Smooth muscle cell of bladder (primary cell): ENCODE measurements at places on chromosomes 6 and 20. TPM values are rescaled to one million over a fixed set of nuclear protein-coding genes. Genes with fewer than 3 reads are reported as not detected.

The NKAPL gene
- total RNA-seq: 1.8 and 2.0 TPM in 2 replicates

The NKX2-4 gene
- not detected in 2 replicates for total RNA-seq

The MEI4 gene
- total RNA-seq: not detected in 2 replicates

The TBXT gene
- total RNA-seq: not detected in 2 replicates

The PAK5 gene
- not detected in 2 replicates for total RNA-seq

The TAGAP gene
- total RNA-seq: not detected in 2 replicates

The NEDD9 gene
- 0.55 and 1.4 TPM in 2 replicates for total RNA-seq

The BHLHE23 gene
- not detected in 2 replicates for total RNA-seq

The STMND1 gene
- not detected in 2 replicates for total RNA-seq

The LYRM4 gene
- total RNA-seq: 19.6 and 20.7 TPM in 2 replicates

The SEL1L2 gene
- not detected in 2 replicates for total RNA-seq

The CNR1 gene
- under 0.01 TPM in 1 of 2 replicates, not detected in the other for total RNA-seq

The MAPK14 gene
- 36.4 and 49.2 TPM in 2 replicates for total RNA-seq

The ETV7 gene
- 0.83 and 0.85 TPM in 2 replicates for total RNA-seq

The SYTL3 gene
- 2.4 and 4.2 TPM in 2 replicates for total RNA-seq

The YIPF3 gene
- total RNA-seq: 120 and 141 TPM in 2 replicates

The GRM1 gene
- total RNA-seq: under 0.01 TPM in 2 replicates

The DZANK1 gene
- total RNA-seq: 0.83 and 0.85 TPM in 2 replicates

The IRF4 gene
- 0.14 and 0.65 TPM in 2 replicates for total RNA-seq

The COL12A1 gene
- 686 and 786 TPM in 2 replicates for total RNA-seq

The PERP gene
- total RNA-seq: 20.8 and 32.4 TPM in 2 replicates

The TCP11 gene
- 0.14 TPM in 1 of 2 replicates, not detected in the other for total RNA-seq

The FKBP1C gene
- 0.46 and 0.57 TPM in 2 replicates for total RNA-seq

The BPIFB2 gene
- not detected in 2 replicates for total RNA-seq

The COL10A1 gene
- 0.09 and 6.5 TPM in 2 replicates for total RNA-seq

The PSMG4 gene
- 42.2 and 46.6 TPM in 2 replicates for total RNA-seq

The KCNB1 gene
- under 0.01 TPM in 2 replicates for total RNA-seq

The NHSL1 gene
- total RNA-seq: 6.8 and 9.5 TPM in 2 replicates

The HDGFL1 gene
- not detected in 2 replicates for total RNA-seq

The TTBK1 gene
- not detected in 2 replicates for total RNA-seq

The DEFB112 gene
- not detected in 2 replicates for total RNA-seq

The THBD gene
- total RNA-seq: 1.00 and 1.2 TPM in 2 replicates

The MOG gene
- not detected in 2 replicates for total RNA-seq

The DPPA5 gene
- not detected in 2 replicates for total RNA-seq

The GPX5 gene
- not detected in 2 replicates for total RNA-seq
